Hippocampal formation (tissue), 2 donors: ENCODE measurements at places on chromosomes 6 and 20.

DNA sequence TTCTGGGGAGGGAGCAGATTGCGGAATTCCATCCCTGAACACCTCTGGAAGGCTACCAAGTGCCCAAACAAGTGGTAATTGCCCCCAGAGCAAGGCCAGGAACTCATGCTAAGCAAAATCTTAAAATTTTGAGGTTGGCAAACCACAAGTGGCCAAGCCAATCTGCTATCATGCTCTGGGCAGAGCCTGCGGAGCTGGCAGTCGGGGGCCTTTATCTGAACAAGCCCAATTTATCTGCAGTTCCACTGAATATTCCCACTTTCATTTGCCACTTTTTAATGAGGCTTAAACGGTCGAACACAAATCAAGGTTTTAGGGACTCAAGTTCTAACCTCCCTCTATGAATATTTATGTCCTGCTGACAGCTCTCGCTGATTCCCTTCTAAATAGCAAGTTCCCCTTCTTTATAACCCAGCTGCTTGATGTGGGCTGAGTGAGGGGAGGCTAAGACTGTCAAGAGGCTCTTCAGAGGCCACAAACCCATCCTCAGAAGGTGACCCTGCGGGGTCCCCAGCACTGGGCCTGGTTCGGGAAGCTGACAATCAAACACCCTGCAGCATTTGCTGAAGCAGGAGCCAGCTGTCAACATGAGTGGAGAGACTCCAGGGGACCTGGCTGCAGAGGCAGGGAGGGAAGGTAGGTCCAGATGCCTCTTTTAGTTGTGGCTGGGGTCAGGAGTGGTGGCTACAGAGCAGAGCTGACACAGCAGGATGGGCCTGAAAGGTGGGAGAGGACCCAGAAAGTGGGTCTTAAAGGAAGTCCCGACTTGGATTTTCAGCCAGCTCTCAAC is 11.9 kb downstream of the CCDC167 start:
- DNase-seq: no peak

GRCh38 chr20:37291724-37292126 is 2.3 kb downstream of the MANBAL start:
- no peak for DNase-seq

GRCh38 chr6:186340-186965 is 105.8 kb upstream of the DUSP22 start:
- DNase-seq: no peak

- no peak for DNase-seq
These were observed 690.7 kb downstream of the KIF16B start for GRCh38 chr20:15882553-15882952.

GRCh38 chr6:72653026-72653425 is 31.2 kb downstream of the KCNQ5 start:
- DNase-seq: no peak
